ENCODE measurements at places on chromosomes 2 and 18.

GRCh38 chr2:118241128-118241527 lies 152.9 kb downstream of the INSIG2 start:
- no peak for DNase-seq

DNA sequence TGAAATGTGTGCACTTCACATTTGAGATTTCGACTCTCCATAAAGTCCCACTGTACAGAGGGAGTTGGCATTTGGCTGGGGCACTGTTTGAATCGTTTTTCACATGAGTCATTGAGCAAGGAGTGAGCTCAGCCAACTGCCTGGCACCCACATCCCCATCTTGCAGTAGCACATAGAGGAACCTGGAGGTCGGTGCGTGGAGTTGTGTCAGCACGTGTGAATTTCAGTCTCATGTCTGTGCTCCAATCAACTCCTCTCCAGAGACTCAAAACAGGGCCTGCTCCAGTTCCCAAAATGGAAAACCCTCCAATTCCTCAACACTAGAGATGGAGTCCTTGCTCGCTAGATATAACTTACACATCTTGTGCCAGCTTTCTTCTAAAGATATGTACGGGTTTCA lies 126.8 kb upstream of the CAPN13 start:
- no peak for DNase-seq

DNA sequence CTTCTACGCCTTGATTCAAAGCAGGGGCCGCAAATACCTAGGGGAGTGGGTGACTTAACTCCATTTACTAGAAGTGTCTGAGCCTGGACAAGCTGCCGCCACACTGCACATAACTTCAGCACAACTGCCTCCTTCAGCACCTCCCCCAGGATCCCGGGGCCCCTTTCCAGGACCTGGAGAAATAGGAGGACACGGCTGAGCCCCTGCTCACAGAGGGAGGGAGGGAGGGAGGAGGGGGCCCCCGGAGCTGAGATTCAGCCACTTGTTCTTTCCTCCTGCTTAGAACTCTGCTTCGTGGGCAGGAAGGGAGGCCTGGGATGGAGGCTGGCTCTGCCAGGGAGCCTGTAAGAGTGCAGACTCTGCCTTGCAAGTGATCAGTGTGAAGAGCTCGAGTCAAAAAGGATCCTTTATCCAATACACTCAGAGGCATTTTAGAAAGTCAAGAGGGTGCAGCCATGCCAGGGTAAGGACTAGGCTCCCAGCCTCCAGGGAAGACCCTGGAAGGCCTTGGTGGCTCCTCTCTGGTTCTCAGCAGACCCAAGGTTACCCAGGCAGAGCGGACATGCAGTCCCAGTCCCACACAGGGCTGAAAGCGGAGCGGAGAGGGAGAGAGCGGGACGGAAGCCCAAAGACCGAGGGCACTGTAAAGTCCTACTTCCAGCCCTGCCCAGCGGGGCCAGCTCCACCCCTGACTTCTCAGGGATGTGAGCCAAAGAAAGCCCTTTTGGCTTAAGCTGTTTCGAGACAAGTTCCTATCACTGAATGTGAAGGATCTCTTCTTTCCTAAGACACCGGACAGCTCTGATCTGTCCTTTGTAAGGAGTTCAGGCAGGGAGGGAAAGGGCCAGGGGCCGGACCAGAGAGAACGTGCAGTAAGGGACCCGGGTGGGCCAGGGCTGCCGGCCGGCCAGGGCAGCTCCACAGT lies 8.6 kb upstream of the ARMC9 start:
- DNase-seq: peak; percentile 74

- DNase-seq: no peak
These were observed 71.3 kb downstream of the FAM228A start for GRCh38 chr2:24245986-24246776.

DNA sequence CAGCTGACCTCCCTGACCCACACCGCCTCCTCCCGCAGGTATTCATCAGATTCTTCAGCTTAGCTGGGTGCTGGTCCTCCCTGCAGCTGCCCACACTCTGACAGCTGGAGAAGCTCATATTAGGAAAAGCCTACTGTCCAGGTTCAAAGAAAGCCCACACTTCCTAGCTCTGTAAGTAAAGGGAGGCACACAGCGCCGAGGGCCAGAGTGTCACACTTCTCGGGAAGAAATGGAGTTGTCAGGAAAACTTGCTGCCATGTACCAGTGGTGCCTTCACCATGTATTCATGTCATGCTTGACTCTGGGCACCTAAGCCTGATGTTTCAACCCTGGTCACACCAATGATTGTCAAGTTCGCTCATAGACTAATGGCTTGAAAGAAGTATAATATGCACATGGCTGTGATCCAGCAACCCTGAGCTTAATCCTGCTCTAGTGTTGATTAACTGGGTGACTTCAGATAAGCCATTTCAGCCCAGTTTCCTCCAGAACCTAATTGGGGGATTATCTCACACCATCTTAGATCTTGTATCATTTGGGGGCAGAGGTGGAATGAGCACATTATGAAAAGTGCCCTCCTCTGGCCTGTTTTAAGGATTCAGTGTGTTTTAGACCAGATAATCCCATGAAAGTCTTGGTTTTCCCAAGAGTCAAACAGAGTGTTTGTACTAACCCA lies 180.3 kb upstream of the PARD3B start:
- no peak for DNase-seq

- no peak for DNase-seq
These were observed 109.0 kb downstream of the COL6A3 start for GRCh38 chr2:237304763-237305514.

DNA sequence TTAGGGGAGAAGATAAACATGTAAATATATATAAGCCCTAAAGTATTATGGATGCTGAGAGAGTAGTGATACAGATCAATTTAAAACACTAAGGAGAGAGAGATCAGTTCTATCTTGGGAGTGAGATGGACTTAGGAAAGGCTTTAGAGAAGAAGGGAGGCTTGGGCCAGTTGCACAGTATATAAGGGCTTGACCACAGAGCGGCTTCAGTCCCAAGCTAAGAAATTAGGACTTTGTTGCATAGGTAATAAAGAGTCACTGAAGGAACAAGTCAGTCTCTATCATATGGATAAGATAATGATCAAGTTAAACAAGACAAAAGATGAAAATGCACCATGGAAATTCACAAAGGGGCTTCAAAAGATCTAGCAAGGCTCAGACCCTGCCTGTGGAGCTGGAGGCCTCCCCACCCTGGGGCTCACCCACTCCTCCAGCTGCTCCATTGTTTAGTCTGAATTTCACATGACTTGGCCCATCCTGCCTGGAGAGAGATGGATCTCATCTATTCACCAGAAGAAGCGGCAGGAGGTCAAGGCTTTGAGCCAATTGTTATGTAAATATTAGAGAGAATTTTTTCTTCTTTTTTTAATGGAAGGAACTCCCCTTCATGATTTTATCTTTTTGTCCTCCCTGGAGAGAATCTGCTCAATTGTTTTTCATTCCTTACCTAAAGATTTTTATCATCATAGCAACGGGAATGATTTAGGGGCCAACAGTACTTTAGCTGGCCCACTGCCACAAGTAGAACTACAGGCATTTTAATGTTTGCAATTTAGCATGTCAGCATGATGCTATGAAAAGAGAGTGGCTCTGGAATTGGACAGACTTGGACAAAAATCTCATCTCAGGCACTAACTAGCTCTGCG lies 44.0 kb downstream of the GYPC start:
- DNase-seq: no peak

DNA sequence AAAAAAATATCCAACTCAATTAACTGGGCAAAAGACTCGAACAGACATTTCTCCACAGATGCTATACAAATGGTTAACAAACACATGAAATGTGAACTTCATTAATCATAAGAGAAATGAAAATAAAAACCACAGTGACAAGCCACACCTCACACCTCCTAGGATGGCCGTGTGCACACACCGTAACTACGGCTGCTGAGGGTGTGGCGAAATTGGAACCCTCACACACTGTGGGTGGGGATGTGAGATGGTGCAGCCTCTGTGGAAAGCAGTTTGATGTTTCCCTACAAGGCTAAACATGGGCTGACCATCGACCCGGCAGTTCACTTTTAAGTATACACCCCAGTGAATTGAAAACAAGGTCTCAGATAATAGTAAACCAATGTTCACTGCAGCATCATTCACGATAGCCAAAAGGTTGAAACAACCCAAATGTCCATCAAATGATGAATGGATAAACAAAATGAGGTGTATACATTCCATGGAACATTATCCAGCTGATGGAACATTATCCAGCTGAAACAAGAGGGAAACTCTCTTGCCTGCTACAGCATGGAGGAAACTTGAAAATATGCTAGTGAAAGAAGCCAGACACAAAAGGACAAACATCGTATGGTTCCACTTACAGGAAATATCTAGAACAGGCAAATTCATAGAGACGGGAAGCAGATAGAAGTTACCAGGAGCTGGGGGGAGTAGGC lies 32.2 kb downstream of the ZAP70 start:
- no peak for DNase-seq

All from hepatic stellate cell (primary cell).